Activated T-helper 1 cell treated with Interleukin-2 at 50 U/mL for 16 hours (primary cell): ENCODE measurements at places on chromosomes 2 and 18.

DNA sequence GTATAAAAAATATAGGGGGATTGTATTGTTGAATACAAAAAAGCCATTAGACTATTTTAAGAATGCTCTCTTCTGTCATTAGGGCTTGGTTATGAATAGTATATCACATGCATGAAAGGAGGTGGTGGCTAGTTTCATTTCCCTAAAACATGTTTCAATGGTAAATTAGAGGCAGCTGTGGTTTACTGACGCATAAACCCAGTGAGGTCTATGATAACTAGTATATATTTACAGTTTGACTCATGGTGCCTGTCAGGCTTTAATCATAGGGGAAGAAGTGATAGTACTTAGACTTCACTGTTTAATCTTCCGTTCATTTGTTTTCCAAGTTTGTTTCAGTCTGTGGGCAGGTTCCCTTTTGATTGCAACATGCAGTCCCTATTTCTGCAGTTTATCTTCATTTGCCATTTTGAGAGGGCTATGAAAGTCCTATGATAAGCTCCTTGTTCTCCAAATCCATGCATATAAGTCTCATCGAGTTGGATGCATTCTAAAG, 55.1 kb upstream of the MAP4K3 start:
- no peak for DNase-seq

GRCh38 chr2:165479856-165480255, 10.4 kb downstream of the CSRNP3 start:
- no peak for DNase-seq

DNA sequence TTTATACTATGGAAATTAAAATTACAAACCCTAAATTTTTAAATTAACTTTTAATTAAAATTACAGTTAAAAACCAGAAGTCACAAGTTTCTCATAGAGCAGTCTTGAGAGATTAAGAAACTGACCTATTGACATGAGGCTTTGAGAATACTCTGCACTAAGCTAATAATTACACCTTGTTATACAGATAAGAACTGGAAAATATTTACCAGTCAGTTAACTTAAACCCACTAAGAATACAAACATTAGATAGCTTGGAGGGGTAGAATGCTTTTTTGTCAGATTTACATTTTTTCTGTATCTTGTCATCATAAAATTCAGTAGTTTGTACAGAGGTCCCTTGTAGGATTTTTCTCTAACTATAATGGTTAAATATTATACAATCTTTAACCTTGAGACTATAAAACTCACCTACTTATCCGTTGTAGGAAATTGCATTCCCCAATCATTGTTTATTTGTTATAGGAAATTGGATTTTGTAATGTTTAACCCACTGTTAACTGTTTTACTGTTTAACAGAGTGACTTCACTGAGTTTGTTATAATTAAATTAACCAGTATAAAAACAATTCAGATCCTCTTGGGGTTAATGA, 219.7 kb upstream of the PKDCC start:
- no peak for DNase-seq

- no peak for DNase-seq
Observed at GRCh38 chr2:62309465-62310091, 113.7 kb downstream of the B3GNT2 start.

DNA sequence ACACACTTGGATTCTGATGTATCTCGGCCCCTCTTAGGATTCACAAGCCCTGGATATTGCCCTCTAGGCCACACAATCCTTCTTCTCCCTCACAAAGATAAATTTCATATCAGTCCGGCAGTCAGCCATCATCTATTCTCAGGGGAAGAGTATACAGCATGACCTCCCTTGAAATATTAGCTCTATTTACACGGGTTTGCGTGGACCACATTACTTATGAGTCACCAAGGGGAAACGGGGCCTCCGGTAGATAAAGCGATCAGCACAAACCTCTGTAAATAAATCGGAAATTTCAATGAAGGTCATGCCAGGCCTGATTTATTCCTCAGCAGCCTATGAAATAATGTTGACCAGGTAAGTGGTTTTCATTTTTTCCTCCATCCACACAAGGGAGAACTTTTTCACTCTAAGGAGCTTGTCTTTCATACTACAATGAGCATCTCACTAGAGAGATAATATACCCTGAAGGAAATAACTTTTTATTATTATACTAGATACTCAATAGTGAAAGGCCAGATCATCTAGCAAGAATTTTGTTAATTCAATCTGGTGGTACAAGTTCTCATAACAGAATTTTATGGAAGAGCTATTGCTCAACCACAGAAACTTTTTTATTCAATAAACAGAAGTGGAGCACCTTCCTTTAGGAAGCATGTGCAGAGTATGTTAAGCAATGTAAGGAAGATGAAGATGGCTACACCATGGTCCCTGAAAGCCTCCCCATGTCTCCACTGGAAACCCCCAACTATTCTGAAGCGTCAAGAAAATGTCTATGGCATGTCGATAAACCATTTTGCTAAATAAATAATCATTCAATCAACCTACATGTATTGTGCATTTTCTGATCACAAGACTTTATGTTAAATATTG, 125.2 kb upstream of the PIK3C3 start:
- DNase-seq = no peak

DNA sequence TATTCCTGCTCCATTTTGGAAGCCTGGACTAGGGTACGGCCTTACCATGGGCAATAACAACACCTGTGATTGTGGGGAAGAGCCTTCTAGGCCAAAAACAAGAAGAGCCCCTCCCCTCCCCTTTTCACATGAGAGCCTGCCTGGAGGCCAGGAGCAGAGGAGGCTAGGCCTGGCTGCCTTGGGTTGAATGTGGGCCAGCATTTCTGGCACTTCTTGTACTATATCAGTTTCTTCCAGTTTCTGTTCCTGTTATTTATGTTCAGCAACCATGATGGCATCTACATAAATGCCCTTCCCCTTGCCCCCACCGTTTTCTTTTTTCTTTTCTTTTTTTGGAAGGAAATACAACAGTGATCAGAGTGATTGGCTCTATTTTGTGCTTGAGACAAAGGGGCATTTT, 58.4 kb downstream of the KCTD18 start:
- DNase-seq = no peak
